Heart right ventricle (tissue), 16 donors: ENCODE measurements at places on chromosomes 6 and 20. TPM values are rescaled to one million over a fixed set of nuclear protein-coding genes. Genes with fewer than 3 reads are reported as not detected.

GRCh38 chr6:72414657-72415056 lies 207.2 kb upstream of the KCNQ5 start:
- H3K36me3 ChIP-seq = no peaks in the 10 kb centered on the region
- H3K27me3 ChIP-seq = peaks cover 21% of the 10 kb centered on the region
- no peak for DNase-seq
- H3K4me3 ChIP-seq = no peak overlapping the region

GRCh38 chr6:3231247-3232016 lies 4.0 kb upstream of the TUBB2B start:
- peak overlapping the region; percentile 56 for H3K4me3 ChIP-seq
- no peak for DNase-seq
- H3K27me3 ChIP-seq = peaks cover 72% of the 10 kb centered on the region
- no peaks in the 10 kb centered on the region for H3K36me3 ChIP-seq

DNA sequence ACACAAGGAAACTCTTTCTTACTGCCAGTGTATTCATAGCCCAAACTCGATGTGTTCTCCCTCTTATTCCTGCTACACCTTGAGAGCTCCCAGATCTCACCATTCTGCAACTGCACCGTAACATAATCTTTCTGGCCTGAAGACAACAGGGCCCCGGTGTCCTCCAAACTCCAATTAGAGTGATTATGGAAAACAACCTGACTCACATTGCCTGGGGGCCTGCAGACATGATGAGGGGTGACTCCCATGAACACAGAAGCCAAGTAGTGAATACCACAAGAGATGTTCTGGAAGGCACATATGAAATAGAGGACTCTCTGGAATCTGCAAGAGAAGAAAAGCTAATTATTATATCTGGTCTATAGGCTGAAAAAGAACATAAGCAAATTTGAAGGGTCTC lies 19.7 kb downstream of the SLC22A16 start:
- no peak for DNase-seq
- H3K27ac ChIP-seq = no peak overlapping the region
- no peaks in the 10 kb centered on the region for H3K36me3 ChIP-seq
- H3K4me3 ChIP-seq = no peak overlapping the region
- H3K4me1 ChIP-seq = no peaks in the 10 kb centered on the region
- no peaks in the 10 kb centered on the region for H3K27me3 ChIP-seq

DNA sequence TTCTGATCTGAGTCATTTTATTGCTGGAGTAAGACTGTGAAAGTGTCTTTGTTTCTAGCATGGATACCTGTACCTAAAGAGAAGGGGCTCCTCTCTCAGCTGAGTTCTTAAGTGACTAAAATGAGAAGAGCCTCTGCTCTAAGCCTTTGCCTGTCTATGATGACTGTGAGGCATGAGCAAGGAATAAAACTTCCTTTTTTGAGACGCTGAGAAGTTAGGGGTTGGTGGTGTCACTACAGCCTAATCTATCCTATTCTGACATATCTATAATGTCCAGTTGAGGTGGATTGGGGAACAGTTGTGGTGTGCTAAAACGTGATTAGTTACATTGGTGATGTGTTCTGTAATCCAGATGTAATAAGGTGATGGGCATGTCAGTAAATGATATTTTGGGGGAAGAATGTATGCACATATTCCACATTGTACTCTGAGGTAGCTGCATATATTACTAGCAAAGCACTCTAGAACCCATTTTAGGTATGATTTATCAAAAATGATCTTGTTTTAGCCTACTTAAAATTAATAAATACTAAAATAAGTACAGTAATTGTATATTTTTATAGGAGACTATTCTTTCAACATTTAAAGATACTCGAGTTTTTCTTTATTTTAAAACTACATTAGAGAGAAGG lies 18.1 kb downstream of the ADGRB3 start:
- H3K27ac ChIP-seq = no peak overlapping the region
- DNase-seq = no peak
- no peaks in the 10 kb centered on the region for H3K36me3 ChIP-seq
- H3K4me3 ChIP-seq = no peak overlapping the region
- H3K4me1 ChIP-seq = peaks cover 14% of the 10 kb centered on the region

GRCh38 chr6:33313105-33313708 lies 671 bp downstream of the TAPBP start:
- H3K4me3 ChIP-seq = peak overlapping the region; percentile 83
- H3K27me3 ChIP-seq = no peaks in the 10 kb centered on the region
- peak; percentile 47 for DNase-seq
- H3K36me3 ChIP-seq = peaks cover 27% of the 10 kb centered on the region
- peaks cover 44% of the 10 kb centered on the region for H3K4me1 ChIP-seq

Gene TRAM2
- 11.0 TPM for total RNA-seq

Gene VWA7
- 12.7 TPM for total RNA-seq
